ENCODE measurements at places on chromosomes 1 and 21.
A peak's percentile ranks its signal among the peaks of the same experiment; 100 is the strongest.

- no peak for DNase-seq
Observed at GRCh38 chr1:154969246-154969645, 1.3 kb downstream of the SHC1 start.

DNA sequence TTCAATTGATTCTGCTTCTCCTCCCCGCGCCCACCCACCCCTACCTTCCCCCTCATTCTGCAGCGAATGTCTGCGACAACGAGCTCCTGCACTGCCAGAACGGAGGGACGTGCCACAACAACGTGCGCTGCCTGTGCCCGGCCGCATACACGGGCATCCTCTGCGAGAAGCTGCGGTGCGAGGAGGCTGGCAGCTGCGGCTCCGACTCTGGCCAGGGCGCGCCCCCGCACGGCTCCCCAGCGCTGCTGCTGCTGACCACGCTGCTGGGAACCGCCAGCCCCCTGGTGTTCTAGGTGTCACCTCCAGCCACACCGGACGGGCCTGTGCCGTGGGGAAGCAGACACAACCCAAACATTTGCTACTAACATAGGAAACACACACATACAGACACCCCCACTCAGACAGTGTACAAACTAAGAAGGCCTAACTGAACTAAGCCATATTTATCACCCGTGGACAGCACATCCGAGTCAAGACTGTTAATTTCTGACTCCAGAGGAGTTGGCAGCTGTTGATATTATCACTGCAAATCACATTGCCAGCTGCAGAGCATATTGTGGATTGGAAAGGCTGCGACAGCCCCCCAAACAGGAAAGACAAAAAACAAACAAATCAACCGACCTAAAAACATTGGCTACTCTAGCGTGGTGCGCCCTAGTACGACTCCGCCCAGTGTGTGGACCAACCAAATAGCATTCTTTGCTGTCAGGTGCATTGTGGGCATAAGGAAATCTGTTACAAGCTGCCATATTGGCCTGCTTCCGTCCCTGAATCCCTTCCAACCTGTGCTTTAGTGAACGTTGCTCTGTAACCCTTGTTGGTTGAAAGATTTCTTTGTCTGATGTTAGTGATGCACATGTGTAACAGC, 339.9 kb downstream of the NTNG1 start:
- DNase-seq, result no peak

GRCh38 chr1:4062560-4062959, 162.5 kb upstream of the C1orf174 start:
- no peak for DNase-seq

- no peak for DNase-seq
Observed at GRCh38 chr1:31855038-31855845, 39.4 kb upstream of the SPOCD1 start.

DNA sequence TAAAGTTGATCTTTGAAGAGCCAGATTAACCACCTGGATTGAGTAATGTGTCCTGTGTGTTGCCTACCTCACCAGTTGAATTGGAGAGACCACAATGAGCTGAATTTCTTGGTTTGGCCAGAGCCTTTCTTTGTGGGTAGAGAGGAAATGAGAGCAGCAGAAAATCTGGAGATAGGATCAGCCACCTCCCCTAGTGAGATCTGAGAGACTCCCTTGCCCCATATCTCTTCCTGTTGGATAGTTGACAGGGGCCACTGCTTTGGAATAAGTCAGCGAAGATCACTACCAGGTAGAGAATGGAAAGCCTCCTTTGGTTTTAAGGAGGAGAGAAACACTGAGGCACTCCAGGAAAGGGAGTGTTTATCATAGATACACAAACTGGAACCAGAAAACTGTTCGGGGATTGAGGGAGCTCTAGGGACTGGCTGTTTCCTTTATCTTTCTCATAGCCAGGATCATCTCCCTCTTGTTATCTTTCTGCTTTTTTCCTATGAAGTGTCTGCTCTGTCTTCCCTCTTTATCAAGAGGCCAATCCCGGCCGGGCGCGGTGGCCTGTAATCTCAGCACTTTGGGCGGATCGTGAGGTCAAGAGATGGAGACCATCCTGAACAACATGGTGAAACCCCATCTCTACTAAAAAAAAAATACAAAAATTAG, 21.3 kb upstream of the ZNF326 start:
- DNase-seq, result no peak

DNA sequence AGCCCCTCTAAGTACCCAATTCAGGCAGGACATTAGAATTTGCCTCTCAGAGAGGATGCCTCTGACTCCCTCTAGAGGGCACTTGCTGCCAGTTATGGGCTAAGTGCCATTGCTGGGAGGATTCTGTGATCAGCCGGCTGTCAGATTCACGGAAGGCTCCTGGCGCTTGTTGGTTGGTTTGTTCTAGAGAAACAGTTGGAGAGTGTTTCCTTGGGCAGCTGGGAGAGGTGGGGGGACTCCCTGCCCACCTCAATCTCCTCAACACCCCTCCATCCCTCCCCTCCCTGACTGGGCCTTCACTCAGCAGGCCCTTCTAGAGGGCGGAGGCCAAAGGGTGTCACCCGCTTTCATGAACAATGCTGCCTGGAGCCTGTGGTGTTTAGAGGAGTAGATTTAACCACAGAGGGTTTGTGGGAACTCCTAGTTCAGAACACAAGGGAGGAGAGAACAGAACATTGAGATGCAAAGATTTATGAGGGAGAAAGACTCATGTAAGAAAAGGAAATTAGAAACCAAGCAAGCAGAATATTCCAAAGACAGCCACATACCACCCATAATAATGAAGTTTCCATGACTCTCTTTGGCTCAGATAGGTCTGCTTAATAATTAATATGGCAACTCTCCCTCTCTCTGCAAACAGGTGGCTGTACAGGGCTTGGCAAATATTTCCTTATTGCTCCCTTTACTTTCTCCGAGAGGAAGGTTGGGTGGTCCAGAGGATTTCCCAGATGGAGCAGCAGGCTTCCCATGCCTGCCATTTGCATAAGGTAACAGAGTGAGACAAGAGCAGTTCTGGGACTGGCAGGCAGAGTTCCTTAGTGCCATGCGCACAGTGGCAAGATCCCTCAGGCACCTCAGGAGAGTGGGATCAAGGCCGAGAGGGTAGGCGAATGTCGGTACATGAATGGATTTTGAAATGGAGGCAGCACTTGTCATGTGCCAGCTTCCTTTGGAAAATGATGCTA, 30.0 kb upstream of the ACP6 start:
- peak; percentile 17 for DNase-seq

DNA sequence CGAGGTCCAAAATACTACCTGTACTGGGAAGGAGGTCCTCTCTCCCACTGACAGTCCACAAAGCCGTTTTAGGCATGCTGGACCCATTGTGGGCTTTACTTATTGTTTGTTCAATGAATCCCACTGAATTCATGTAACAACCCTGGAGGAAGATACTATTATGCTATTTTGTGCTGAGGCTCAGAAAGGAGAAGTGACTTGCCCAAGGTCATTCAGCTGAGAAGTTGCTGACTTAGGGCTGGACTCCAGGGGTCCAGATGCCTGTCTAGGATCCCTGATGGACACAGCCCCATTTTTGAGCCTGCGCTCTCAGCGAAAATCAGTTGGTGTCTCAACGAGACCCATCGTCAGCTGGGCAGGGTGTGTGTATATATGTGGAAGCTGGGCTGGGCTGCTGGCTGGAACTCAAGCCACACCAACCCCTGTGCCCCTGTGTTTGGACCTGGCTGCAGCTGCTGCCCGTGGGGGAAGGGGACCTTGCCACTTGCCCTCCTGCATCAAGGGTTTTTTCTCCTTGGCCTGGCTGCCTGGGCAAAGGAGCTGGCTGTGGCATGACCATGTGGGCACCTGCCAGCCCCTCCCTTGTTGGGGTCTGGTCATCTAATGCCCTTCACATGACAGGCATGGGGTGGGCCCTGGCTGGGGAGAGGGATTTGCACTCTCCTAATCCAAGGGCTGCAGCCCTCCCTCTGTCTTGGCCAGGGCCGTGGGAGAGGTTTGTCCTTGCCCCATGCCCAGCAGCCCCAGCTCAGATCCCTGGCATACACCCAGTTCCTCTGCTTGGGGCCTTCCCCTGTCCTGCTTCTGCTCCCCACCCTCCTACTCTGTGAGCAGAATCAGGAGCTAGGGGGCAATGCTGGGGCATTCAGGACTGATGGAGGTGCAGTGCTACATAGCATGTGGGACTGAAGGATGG, 15.0 kb downstream of the KCNQ4 start:
- DNase-seq, result no peak

Data from activated CD8-positive, alpha-beta memory T cell treated with anti-CD3 and anti-CD28 coated beads for 1 hour (primary cell).